ENCODE measurements at places on chromosomes 7 and 10.

- no peak for DNase-seq
Observed at GRCh38 chr7:25569765-25570164, 341.5 kb upstream of the NPVF start.

DNA sequence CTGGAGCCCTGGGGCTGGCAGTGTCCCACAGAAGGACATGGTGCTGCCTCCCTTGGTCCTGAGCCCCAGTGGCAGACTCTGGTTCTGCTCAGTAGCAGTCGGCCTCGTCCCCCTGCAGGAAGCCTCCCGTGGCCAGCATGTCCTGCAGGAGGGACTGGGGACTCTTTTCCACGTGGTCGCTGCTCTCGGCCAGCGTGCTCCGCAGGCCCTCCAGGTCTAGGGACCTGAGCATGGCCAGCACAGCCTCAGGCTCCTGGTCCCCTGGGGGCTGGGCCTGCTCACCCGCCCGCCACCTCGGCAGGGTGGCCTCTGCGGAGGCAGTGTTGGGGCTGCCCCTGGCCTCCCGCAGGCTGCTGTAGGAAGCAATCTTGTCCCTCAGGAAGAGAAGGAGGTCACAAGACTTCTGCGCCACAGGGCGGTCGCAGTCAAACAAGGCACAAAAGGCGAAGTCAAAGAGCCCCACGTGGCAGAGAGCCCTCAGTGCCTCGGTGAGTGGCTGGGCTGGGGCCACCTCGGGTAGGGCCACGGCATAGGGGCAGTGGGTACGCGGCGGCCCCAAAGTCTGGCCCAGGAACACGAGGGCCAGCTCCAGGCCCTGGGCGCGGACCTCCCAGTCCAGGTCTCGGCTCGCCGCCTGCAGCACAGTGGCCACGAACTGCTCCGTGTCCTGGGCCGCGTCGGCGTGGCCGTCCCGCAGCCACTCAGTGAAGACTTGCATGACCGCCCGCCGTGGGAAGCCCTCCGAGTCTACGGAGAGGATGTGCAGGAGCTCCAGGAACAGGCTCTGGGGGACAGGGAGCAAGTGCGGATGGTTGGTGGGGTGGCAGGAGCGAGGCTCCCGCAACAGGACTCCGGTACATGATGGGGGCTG is 17.1 kb downstream of the BRAT1 start:
- no peak for DNase-seq

- no peak for DNase-seq
Observed at GRCh38 chr7:85890244-85890811, 703.5 kb upstream of the SEMA3D start.

GRCh38 chr10:133070405-133070804 is 17.3 kb upstream of the ADGRA1 start:
- DNase-seq: no peak

DNA sequence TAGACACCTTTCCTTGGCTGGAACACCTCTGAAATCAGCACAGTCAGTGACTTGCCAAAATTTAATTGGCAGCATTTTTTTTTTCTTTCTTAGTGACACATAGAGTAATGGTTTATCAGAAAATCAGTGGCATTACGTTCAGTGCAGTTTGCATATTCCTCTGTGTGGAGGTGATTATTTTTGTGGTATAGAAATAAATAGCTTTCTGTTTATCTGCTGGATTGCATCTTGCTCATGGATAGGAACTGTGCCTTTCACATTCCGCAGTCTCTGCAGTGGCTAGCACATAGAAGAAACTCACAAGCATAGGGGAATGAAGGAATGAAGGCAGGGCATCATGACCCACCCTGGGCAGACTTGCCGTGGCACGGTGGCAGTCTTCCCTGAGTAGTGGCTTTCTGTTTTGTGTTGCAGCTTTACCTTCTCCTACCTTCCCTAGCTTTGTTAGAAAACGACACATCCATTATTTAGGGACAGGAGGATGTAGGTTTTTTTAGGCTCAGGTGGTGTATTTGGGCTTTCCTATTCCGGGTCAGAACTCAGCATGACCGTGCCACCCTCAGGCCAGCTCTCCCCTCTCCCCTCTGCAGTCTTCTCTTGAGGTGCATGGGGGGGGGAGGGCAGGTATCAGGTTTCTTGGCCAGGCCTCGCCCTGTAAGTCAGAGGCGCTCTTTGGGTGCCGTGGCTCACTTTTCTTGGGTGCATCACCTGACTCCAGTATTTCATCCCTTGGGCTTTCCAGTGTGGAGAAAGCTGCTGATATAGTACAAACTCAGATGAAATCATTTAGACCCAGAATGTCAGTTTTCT is 112.5 kb upstream of the GJD4 start:
- no peak for DNase-seq

DNA sequence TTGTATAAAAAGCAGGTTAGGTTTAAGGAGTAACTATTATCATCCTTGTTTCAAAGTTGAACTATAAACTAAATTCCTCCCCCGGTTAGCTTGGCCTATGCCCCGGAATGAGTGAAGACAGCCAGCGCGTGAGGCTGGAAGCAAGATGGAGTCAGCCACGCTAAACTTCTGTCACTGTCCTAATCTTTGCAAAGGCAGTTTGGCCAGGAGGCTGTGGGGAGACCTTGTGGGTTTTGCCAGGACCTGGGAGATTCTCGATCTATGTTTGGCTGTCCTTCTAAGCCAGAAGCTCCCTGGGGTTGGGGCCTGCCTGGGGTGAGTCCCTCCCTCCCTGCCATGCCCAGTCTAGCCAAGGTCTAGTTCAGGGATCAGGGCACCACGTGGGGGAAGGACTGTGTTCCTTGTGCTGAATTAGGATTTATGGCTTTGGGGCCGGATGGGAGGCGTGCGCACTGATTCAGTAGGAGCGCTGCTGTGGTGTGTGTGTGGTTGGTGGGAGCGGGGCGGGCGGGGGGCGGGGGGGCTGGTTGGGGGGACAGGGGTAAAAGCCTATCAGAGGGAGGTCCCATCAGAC is 871 bp upstream of the GTF2IRD1 start:
- no peak for DNase-seq

DNA sequence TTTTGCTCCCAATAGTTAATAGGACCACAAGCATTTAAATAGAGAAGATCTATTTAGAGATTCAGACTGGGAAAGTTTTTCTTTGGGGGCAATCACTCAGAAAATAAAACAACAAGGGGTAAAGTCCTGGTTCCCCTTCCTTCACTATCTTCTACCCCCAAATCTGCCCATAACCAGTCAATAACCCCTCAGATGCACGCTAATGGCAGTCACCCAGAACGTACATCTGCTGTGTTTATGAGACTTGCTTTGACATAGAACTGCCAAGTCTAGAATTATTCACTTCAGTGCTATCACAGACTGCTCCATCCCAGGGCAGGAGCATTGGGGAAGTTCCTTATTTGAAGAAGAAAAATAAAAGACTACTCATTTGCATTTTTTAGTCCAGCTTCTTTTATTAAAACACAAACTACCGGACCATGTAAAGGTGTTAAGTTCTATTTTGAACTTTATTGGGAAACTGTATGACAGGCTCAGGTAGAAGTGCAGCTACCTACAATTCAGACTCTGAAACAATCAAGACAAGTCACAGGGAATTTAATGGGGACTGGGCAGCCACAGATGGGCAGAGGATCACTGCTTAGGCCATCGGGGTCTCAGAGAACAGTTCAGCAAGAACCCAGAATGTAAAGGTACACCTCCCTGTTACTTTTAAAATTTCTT is 38.4 kb downstream of the ANK3 start:
- DNase-seq: no peak

DNA sequence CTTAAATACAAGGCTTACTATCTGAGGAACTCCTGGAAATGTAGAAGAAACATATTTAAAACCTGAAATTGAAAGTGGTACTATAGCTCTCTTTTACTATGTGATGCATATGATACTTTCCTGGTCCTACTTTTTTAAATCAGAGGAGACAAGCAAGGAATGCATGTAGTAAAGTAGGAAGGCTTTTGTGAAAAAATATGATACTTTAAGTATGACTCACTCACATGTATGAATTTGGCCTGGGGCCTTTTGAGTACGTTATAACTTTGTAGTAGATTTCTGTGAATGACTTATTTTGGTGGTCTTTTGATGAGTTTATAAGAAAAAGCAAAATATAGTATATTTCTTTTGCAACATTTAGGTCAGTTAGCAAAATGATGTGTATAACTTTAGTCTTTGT is 53.8 kb downstream of the TAX1BP1 start:
- no peak for DNase-seq

- no peak for DNase-seq
Observed at GRCh38 chr10:71193516-71193915, 18.9 kb upstream of the UNC5B start.

- DNase-seq: no peak
Observed at GRCh38 chr7:28024786-28025334, 155.7 kb downstream of the JAZF1 start.

DNA sequence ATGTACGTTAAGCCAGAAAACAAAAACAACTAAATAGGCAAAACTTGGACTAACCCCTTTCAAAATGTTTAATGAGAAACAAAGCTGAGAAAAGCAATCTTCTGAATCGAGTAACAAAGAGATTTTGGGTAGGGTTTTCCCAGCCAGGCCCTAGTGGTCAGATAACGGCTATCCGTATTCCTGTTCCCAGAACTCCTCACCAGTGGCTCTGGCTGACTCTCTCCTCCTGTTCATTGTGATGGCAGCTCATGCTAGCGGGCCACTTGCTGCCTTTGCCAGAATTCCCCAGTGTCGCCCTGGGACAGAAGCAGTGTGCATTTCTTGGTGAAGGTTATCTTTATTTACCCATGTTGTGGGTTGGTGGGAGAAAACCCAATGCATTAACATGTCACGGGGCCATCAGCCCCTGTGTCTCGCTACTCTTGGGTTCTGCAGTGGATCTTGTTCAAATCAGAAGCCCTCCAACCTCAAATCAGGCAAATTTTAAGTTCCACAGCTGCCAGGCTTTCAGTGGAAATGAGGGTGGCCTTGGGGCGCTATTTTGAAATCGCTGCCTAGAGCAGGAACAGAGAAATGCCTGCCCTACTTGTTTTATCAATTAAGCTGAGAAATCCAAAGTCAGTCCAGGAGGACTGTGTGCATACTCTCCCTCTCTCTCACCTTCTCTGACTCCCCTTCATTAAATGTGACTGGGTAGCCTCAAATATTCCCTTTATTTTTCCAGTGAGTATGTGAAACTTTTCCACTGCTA is 164.5 kb upstream of the NPVF start:
- no peak for DNase-seq

DNA sequence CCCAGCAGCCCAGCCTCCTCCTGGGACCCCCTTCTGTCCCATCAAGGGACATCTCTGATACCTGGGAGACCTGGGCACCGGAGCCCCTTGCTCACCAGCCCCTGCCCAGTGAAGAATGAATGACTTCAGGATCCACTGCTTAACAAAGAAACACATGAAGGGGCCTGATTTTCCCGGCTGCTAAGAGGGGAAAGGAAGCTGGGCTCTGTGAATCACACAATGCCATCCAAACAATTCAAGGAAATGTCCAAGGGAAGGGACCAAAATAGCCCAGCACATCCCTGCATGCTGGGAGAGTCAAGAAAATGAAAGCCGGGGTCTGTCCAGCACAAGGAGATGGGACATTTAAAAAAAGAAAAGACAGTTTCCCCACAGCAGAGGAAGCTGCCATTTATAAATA is 128.7 kb upstream of the JCAD start:
- DNase-seq: no peak

GRCh38 chr10:44243851-44244510 is 140.9 kb downstream of the CXCL12 start:
- no peak for DNase-seq

DNA sequence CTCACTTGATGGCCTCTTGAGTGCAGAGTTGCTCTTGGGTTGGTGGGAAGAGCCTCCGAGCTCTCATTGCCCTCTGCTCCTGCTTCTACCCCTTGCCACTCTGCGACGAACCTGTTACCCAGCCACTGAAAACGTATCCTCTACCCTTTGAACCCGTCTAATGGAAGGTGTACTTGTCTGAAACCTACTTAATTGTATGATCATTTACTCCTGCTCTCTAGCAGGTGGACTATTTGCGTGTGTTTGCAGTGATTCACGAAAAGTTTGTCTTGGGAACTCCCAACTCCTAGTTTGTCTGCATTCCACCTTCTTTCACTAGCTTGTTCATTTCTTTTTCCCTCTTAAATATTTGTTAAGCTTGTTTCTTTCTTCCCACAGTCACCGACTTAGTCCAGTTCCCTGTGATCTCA is 503 bp downstream of the CROT start:
- DNase-seq: no peak

DNA sequence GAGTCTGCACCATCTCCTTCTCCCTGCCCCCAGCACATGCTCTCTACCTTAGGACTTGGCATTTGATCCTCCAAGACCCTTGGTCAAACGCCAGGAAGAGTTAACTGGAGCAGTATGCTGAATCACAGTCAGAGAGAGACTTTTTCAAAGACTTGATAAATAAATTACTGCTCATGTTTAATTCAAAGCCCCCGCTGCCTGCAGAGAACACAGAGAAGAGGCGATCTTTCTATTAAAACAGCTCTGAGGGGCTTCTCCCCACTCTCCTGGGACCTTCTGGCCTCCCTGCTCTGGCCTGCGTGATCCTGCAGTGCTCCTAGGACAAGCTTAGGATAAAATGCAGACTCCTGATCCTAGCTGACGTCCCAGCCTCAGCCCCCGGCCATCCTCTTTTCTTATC is 47.8 kb downstream of the NPTX2 start:
- DNase-seq: no peak

DNA sequence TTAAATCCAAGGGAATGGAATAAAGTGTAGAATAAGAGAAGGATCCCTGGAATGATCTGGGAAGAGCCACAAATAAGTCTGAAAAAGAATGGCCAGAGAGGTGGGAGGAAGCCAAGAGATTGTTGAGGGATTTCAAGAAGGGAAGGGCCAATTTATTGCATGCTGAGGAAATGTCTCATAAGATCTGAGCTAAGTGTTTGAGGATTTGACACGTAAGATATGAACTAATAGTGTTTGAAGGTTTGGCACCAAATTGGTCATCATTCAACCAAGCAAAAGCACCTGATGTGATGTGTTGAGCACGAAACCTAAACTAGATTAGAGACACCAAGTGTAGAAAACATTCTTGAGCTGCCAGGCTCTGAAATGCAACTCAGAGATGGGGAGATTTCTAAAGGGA is 97.9 kb downstream of the TSPAN12 start:
- DNase-seq: no peak

GRCh38 chr7:149050941-149051340 is 22.6 kb upstream of the PDIA4 start:
- DNase-seq: no peak

GRCh38 chr7:42694894-42695507 is 216.9 kb downstream of the C7orf25 start:
- DNase-seq: no peak

GRCh38 chr7:134691546-134692343 is 45.1 kb downstream of the BPGM start:
- DNase-seq: no peak

GRCh38 chr7:44965937-44966730 is 12.7 kb downstream of the MYO1G start:
- DNase-seq: no peak

- DNase-seq: no peak
Observed at GRCh38 chr10:95389982-95390381, 99.2 kb upstream of the PDLIM1 start.

Data from effector memory CD8-positive, alpha-beta T cell (primary cell).